ENCODE measurements at places on chromosomes 12 and 14.

DNA sequence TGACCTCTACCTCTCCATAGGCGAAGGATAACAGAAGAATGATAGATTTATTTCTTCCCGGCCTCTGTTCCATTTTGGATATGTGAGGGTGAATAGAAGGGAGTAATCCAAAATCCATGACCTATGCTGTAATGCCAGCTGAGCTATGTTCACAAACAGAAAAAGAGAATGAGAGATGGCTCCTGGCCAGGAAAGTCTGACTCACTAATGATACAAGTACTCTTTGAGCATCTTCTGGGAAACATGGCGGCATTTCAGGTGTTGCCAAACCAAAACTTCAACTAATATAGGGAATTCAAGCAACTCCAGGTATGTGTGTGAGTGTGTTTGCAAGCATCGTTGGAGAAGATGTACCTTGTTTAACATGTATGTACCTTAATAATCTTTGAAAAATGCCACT is 55.1 kb downstream of the MED13L start:
- H3K27ac ChIP-seq: no peak overlapping the region
- peaks cover 32% of the 10 kb centered on the region for H3K4me1 ChIP-seq
- H3K27me3 ChIP-seq: no peaks in the 10 kb centered on the region
- peak; percentile 84 for DNase-seq
- peaks cover 9% of the 10 kb centered on the region for H3K36me3 ChIP-seq

- H3K4me1 ChIP-seq: peaks cover 16% of the 10 kb centered on the region
- no peaks in the 10 kb centered on the region for H3K27me3 ChIP-seq
- no peak overlapping the region for H3K27ac ChIP-seq
- DNase-seq: no peak
- H3K36me3 ChIP-seq: no peaks in the 10 kb centered on the region
- no peak overlapping the region for H3K4me3 ChIP-seq
These were observed 31.1 kb downstream of the GPHN start for GRCh38 chr14:66539034-66539433.

- H3K27ac ChIP-seq: no peak overlapping the region
- no peaks in the 10 kb centered on the region for H3K36me3 ChIP-seq
- H3K4me1 ChIP-seq: peaks cover 11% of the 10 kb centered on the region
- DNase-seq: no peak
- H3K27me3 ChIP-seq: no peaks in the 10 kb centered on the region
- no peak overlapping the region for H3K4me3 ChIP-seq
These were observed 147.3 kb upstream of the MAX start for GRCh38 chr14:65249471-65250161.

DNA sequence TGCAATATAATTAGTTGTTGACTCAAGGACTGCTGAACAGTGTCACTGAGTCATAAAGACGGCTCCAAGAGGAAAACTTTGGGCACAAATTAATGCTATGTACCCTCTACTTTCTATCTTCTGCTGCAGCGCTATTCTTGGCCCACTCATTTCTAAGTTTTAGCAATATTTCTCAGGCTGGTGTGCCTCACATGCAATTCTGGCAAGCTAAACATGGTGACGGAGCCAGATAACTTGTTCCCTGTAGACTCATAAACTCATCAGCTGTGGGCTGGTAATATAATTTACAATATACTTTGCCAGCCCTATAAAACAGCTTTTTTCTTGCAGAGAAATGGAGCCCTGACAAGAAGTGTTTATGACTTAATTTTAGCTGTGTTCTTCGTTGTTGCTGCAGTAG is 615.1 kb downstream of the NRXN3 start:
- H3K27me3 ChIP-seq: no peaks in the 10 kb centered on the region
- no peak overlapping the region for H3K27ac ChIP-seq
- H3K4me3 ChIP-seq: no peak overlapping the region
- no peak for DNase-seq
- H3K4me1 ChIP-seq: no peaks in the 10 kb centered on the region

DNA sequence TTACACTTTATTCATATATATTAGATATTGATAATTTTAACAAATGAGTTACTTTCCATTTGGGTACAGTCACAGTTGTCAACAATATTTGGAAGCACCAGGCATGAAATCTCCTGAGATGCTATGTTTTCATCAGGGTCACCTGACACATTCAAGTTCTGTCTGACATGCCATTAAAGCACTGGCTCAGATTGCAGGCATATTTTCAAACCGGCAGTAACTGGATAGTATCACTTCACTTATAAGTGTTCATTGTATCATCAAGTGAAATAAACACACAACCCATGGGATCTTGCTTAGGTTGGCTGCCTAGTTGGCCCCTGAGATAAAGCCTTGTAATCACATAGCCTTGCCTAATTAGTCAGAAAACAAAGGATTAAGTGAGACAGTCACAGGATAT is 4.8 kb downstream of the IFNG start:
- no peak for DNase-seq
- peaks cover 35% of the 10 kb centered on the region for H3K4me1 ChIP-seq
- no peak overlapping the region for H3K4me3 ChIP-seq
- no peaks in the 10 kb centered on the region for H3K36me3 ChIP-seq
- no peaks in the 10 kb centered on the region for H3K27me3 ChIP-seq
- H3K27ac ChIP-seq: no peak overlapping the region

DNA sequence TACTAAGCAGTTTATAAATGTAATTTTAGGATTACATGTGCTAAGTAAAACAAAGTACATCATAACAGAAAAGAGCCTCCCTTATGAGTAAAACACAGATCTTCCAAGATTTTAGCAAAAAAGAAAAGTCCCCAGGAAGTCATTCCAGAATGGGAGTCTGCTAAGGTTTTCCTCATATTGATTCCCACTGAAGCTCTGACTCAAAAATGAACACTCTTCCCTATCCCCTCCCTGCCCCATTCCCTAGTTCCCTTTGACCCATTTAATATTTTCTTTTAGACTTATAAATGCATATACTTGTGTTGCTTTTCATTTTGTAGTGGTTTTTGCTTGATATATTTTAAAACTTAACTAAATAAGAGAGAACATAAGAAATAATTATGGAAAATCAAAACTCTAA is 40.1 kb downstream of the PTGER2 start:
- H3K4me3 ChIP-seq: no peak overlapping the region
- H3K27me3 ChIP-seq: no peaks in the 10 kb centered on the region
- no peaks in the 10 kb centered on the region for H3K36me3 ChIP-seq
- DNase-seq: no peak

DNA sequence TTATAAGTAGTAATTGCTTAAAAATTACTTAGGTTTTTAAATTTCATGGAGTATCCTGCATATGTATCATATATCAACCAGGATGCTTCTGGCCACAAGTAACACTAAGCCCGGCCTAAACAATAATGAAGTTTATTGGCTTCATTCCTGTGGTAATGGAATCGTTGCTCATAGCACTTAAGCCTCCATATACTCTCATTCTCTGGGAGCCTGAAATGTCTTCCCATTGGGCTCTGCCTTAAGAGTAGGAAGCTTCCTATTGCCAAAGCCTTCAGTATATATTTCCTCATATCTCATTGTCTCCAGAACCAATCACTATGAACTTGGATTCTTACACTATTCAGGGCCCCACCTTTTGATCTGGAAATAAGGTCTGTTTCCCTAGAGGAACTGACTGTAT is 83.8 kb upstream of the DNM1L start:
- H3K4me3 ChIP-seq: no peak overlapping the region
- no peaks in the 10 kb centered on the region for H3K27me3 ChIP-seq
- H3K36me3 ChIP-seq: no peaks in the 10 kb centered on the region
- peaks cover 3% of the 10 kb centered on the region for H3K4me1 ChIP-seq
- H3K27ac ChIP-seq: no peak overlapping the region
- DNase-seq: no peak
